ENCODE measurements at places on chromosomes 1 and 21.

DNA sequence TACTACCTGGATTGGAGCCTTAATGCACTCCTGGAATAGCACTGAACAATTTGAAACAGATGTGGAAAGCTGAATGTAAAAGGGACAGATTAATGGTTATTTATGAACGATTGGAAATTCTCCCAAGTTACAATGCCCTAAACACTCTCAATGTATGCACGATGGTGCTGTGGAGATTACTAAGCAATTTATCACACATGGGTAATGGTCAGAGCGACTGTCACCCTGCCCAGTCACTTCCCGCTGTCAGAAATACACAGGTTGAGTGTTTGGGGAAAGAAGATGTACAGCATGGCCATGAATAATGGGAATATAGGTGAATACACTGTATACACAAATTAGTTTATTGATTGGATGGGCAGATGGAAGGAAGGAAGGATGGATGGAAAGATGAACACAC lies 342.4 kb downstream of the VAV3 start:
- no peak for DNase-seq

- DNase-seq = no peak
Observed at GRCh38 chr21:14361958-14362357, 21.0 kb downstream of the HSPA13 start.

DNA sequence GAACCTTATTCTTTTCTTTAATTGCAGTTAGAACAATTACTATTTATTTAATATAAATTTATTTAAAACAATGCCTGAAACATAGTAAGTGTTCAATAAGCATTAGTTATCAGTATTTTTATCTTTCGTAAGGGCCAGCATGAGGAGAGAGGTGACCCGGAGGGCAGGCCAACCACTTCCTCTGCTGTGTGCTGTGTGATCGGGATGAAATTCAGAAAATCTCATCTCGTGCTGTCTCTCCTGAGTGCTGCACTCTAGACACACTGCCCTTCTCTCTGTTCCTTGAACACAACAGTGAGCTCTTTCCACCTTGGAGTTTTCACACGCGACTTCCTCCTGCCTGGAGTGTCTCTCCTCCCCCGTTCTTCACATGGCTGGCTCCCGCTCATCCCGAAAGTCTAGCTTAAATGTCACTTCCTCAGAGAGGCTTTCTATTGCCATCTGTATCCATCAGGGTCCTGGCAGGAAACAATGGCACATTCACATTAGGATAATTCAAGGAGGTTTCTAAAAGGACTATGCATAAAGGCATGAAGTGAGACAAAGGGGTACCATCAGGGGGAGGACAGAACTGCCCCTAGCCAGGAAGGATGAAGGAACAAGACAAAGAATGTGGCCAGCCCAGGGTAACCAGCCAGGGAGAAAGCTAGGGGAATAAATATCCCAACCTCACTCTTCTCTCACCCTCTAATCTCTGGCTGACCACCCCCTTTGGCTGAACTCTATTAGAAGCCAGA lies 142.6 kb upstream of the GJB5 start:
- DNase-seq = no peak

DNA sequence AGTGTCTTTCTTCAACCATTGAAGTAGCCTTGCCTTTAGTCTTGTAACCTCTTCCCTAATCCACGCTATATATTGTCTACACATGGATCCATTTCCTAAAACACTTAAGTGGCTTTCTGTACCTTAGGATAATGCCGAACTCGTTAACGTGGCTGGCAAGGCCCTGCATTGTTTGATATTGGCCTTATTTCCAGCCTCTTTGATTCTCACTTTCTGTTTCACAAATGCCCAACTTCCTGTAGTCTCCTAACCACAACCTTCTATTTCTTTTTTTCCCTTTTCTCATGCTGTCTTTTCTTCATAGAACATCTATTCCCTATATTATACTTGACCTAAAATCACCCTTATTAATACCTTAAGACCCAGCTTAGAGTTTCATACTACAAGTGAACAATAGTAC lies 536.0 kb downstream of the LMO4 start:
- no peak for DNase-seq

Data from COLO829 (cell line).